Astrocyte of the hippocampus (primary cell): ENCODE measurements at places on chromosomes 13 and 19.
A peak's percentile ranks its signal among the peaks of the same experiment; 100 is the strongest.

DNA sequence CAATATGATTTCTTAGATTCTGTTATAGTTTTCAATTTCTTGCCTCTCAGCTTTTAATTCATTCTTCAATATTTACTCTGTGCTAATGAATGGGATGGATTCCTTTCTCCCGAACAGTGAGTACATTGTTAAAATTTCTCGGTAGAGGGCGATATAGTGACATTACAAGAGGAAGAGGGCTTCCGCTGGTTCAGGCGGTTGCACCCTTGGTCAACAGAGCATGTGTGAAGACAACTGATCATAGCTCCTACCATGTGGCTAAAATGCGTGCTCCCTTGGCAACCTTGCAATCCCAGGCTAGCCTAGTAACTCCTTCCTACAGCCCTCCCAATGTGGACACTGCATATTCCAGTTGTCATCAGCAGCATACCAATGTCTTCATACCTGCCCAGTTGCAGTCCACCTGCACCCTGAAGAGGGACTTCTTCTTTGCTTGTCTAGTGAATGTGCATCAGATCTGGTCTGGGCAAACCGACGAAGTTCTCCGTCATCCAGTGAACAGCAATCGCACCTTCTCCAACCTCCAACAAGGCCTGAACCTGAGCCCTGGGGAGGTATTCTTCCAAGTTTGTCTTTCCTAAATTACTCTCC, 653.0 kb upstream of the GPC6 start:
- peak; percentile 39 for DNase-seq

- no peak for DNase-seq
Observed at GRCh38 chr19:49894011-49894664, 2.5 kb downstream of the IL4I1 start.

GRCh38 chr13:46603165-46603603, 50.2 kb downstream of the LRCH1 start:
- no peak for DNase-seq

DNA sequence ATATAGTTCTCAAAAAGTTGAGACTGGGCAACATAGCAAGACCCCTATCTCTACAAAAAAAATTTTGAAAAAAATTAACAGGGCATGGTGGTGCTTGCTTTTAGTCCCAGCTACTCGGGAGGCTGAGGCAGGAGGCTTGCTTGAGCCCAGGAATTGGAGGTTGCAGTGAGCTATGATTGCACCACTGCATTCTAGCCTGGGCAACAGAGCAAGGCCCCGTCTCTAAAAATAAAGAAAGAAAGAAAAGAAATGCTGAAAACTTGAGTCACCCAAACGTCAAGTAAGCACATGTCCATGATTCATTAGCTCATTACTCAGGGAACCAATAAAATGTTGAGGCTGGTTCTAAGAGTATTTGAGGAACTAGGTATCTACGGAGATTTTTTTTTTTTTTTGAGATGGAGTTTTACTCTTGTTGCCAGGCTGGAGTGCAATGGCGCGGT, 33.9 kb upstream of the SEMA6B start:
- no peak for DNase-seq

GRCh38 chr19:47660435-47660832, 51.5 kb downstream of the BICRA start:
- DNase-seq: peak; percentile 31

DNA sequence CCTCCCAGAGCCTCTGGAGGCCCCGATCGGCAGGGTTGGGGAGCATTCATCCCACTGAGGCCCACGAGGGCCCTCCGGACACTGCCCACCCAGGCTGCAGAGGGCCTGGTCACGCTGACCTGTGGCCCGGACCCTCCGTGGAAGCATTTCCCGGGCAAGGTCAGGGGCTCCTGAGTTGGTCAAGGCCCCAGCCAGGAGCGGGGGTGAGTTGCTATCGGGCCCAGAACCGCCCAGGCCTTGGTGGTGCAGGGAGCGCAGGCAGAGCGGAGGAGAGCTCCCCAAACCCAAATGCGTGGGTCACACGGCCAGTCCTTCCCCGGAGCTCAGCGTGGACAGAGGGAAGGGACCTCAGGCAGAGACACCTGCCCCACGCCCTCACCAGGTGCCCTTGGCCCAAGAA, 25.7 kb downstream of the GPX4 start:
- DNase-seq: no peak

- no peak for DNase-seq
Observed at GRCh38 chr19:42130254-42130573, 2.0 kb downstream of the POU2F2 start.

- no peak for DNase-seq
Observed at GRCh38 chr19:29673451-29674371, 8.4 kb downstream of the PLEKHF1 start.

DNA sequence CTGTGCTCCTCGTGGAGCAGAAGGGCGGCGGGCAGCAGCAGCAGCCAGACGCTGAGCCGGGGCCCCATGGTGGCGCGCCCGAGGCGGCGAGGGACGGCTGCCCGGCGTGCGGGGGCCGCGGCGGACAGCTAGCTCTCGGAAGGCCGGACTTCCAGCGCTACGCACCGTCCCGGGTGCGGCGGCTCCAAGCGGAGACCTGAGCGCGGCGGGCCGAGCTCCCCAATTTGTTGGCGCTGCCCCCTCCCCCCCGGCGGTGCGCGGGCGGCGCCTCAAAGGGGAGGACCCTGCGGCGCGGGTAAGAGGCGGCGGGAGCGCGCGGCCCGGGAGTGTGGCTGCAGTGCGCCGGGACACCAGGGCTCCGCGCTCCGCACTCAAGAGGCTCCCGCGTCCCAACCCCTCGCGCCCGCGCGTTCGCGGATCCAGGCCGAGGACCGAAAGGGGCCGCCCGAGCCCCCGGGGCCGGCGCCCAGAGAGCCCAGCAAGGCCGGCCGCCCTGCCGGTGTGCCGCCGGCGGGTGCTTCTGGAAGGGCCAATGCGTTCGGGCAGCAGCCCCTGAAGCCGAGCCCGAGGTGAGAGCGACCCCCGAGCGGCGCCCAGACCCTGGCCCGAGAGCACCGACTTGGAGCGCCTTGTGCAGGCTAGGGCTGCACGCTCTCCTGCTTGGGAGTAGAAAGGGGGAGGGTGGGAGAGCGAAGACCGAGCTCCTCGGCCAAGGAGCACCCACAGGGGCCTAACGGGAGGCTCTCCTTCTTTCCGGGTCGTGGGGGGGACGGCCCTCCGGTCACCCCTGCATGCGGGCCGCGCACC, at the start of the genes COL4A1 and COL4A2:
TSS of gene COL4A1 (minus strand) at position 198 of the 807 bp plus-strand sequence. CDS start at position 68, 130 bp downstream.
TSS of gene COL4A2 (plus strand) at position 325 of the 807 bp plus-strand sequence. CDS start 620 bp downstream, outside the sequence.
- peak; percentile 95 for DNase-seq

DNA sequence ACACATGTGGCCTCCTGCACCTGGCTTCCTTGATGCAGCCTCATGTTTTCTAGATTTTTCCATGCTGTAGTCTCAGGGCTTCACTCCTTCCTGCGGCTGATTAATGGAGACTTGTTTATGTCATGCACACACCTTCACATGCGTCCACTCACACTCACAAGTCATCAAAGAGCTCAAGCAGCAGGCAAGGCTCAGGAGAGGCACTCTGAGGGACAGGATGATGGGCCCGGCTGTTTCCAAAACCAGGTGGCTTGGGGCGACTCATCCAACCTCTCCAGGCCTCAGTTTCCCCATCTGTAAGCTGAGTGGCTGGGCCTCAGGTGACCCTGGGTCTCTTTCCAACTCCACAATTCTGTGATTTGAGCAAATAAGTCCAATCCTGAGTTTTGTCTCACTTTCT, 36.9 kb downstream of the RASA3 start:
- no peak for DNase-seq

DNA sequence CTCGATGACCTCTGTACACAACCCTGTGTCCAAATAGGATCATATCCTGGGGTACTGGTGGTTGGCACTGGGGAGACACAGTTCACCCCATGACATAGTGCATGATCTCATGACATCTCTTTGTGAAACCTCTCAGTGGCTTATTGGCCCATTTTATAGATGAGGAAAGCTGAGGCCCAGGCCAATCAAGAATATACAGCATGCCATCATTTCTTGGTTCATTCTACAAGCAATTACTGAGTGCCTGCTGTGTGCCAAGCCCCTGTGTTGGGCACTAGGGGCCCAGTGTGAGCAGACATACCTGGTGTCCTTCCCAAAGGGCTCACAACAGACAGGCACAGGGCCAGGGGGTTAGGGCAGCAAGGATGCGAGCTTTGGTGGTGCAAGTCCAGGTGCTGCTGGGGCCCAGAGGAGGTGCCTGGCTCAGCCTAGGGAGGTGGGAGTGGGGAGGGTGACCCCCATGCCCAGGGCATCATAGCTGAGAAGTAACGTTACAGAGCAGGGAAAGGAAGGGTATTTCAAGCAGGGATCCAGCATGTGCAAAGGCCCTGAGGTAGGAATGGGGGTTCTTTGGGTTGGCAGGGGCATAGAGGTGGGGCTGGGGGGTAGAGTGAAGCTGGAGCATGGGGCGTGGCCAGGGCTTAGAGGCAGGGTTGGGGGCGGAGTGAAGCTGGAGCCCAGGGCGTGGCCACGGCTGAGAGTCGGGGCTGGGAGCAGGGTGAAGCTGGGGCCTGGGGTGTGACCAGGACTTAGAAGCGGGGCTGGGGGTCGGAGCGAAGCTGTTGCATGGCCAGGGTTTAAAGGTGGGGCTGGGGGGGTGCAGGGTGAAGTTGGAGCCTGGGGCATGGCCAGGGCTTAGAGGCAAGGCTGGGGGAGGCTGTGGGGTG, 20.7 kb downstream of the COLGALT1 start:
- no peak for DNase-seq

DNA sequence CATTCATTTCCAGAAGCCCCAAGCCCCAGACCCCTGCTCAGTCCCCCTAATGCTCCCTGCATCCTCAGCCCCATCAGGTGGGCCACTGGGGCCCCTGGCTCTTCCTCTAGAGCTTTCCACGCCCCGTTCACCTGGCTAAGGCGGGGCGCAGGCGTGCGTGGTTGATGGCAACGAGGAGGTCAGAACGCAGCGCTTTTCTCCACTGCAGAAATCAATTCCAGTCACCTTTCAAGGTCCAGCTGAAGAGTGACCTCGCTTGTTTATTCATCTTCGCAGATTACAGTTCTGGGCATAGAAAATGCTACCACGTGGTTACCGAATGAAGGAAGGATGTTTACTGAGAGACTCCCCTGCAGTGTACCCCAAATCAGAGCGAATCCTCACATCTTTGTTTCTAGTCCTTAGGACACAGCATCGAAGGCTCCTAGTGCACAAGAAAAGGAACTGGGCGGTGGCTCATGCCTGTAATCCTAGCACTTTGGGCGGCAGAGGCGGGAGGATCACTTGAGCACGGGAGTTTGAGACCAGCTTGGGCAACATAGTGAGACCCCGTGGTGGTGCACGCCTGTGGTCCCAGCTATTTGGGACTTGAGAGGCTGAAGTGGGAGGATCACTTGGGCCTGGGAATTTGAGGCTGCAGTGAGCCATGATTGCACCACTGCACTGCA, 828 bp upstream of the PBX4 start:
- no peak for DNase-seq

DNA sequence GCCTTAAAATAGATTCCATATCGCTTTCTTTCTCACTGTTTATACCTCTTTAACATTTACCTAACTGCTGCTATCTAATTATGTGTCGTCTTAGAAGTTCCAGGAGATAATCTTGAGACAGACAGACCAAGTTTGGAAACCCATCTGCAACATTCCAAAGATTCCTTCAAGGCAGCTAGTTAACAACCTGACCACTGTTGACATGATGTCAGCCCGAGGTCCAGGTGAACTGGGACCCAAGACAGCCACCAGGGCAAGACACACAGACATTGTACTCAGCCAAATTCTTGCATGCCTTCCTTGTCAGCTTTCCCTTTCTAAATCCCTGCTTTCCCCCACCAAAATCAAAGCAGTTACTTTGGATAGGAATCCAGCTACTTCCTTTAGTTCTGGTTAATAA, 1476.5 kb upstream of the PRR20A start:
- DNase-seq: no peak

DNA sequence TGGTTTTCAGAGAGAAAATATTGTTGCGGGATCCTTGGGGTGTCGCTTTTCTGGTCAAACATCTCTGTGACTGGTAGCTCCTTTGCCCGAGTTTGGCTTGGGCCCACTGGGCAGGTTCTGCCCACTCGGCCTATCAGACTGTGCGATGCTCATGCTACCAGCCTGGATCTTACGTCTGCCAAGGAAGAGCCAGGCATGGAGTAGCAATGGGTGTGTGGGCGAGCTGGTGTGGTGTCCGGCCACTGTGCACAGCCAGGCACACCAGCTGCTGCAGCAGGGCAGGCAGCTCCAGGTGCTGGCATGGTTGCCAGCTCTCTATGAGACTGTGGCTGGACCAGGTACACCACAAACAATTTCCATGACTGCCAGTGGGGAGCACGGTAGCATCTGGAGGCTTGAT, 1351.8 kb upstream of the PCDH20 start:
- no peak for DNase-seq

- DNase-seq: no peak
Observed at GRCh38 chr19:29401712-29402421, 123.9 kb upstream of the VSTM2B start.

DNA sequence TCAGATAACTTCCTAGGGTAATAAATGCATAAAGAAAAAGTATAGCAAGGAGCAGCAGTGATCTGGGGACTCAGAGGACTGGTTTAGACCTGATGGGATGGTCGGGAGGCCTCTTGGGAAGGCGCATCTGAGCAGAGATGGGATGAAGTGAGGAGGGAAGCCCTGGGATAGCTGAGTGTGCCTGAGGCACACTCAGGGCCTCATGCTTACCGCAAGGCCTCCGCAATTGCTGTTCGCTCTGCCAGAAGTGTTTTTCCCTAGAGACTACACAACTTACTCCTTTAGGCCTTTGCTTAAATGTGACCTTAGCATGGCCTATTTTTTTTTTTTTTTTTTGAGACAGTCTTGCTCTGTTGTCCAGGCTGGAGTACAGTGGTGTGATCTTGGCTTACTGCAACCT, 4.1 kb upstream of the DLL3 start:
- DNase-seq: no peak

DNA sequence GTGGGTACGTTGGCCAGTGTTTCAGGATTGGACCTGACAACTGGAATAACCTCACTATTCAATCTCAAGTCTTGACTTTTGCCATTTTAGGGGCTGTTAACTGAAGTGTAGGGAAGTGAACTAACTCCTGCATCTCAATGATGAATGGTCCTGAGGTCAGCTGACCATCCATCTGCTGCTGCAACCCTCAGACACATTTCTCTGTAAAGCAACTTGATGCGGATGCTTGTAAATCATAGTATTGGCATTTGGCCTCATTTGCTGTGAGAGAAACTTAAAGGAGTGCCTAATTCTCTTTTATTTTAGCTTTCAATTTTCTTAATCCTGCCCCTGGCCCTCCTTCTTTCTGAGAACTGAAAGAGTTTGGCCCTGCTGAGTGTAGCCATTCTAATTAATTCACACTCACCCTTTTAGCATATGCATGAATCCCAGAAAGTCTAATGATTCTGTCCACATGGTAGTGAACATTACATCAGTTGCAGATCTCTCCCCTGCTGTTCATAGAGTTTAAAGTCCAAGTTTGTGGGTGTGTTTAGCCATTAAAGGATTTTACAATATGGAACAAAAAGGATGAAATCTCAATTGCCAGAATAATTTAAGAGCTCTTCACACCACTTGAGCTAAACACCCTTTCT, 1531.4 kb upstream of the SLC10A2 start:
- no peak for DNase-seq
